NCI-H1417 treated with DMSO at 0.1 percent for 48 hours (cell line): ENCODE measurements at places on chromosomes 2 and 18.

GRCh38 chr2:217789003-217789735 lies 213.6 kb downstream of the TNS1 start:
- DNase-seq: no peak

- DNase-seq: no peak
Measured at GRCh38 chr2:95342556-95343320, 45.6 kb downstream of the KCNIP3 start.

DNA sequence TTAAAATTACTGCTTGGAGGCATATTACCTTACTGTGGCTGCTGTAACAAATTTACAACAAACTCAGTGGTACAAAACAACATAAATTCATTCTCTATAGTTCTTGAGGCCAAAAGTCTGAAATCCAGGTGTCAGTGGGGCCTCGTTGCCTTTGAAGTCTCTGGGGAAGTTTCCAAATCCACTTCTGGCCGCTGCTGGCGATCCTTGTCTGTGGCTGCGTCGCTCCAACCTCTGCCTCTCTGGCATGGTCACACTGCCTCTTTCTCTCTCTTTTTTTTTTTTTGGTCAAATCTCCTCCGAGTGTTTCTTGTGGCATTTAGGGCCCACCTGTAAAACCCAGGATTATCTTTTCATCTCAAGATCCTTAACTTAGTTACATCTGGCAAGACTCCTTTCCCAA lies 182.8 kb downstream of the ST6GAL2 start:
- no peak for DNase-seq

- DNase-seq: no peak
Measured at GRCh38 chr2:235723371-235723770, 229.5 kb downstream of the AGAP1 start.

DNA sequence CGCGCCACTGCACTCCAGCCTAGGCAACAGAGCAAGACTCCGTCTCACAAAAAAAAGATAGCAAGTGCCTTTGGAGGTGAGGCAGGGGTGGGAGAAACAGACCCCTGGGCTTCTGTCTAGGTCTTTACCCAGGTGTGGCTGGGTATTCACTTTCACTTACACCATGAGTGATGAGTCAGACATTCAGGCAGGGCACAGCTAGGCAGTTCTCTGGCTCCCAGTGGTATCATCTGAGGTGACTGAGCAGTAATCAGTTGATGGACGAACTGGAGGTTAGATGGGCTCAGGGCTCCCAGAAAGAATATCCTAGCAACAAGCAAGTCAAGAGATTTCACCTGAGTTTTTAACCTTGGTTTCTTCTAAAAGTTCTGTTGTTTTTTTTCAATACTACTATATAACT lies 107.0 kb upstream of the RAB6C start:
- no peak for DNase-seq

DNA sequence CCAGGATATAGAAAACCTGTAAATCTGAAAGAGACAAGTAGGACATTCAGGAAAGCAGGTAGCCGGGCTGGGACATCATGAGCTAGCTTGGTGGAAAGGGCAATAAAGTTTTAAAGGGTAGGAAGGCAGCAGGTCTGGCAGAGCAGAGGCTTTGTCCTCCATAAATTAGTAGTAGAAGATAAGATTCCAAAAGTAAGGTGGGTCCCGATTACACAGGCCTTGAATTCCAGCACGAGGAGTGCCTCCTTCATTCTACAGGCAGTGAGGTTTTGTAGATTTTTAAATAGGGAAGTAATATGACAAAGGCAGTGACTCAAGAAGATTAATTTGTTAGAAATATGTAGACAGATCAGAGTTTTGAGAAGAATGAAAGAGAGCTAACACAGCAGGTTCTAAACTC lies 160.7 kb downstream of the DTNB start:
- no peak for DNase-seq

GRCh38 chr2:145411493-145411892 lies 891.6 kb upstream of the ZEB2 start:
- no peak for DNase-seq
